ENCODE measurements at places on chromosomes 1 and 21.

DNA sequence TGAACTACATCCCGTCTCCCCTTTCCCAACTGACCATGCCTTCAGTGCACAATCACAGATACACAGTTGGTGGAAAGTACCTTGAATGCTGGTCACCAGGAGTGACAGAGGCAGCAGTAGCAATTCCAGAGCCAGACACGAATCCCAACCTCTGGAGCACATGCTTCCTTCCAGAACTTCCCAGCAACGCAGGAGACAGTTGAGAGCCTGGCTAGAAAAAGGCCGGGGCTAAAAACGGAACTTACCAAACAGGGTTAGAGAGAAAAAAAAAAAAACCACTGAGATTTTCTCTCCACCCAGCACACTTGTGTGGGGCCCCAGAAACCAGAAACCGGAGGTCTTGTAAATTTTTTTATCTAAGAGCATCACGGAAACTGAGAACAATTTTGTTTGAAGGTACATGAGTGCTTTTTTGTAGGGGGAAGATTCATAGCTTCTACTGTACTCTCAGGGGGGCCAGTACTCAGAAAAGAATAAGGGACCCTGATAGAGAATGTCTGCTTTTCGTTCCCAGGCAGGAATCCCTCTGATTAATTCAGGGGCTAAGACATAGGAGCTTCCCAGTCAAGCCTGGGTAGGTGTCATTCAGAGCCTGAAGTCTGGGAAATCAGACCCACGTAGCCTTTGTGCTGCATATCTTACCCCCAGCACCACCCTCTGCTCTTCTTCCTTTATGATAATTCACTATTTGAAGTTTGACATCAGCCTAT lies at the start of gene CD48:
Gene CD48 (minus strand): TSS at position 221 of the 710 bp plus-strand sequence. CDS start 59 bp downstream, at position 162.
- no peak for DNase-seq

DNA sequence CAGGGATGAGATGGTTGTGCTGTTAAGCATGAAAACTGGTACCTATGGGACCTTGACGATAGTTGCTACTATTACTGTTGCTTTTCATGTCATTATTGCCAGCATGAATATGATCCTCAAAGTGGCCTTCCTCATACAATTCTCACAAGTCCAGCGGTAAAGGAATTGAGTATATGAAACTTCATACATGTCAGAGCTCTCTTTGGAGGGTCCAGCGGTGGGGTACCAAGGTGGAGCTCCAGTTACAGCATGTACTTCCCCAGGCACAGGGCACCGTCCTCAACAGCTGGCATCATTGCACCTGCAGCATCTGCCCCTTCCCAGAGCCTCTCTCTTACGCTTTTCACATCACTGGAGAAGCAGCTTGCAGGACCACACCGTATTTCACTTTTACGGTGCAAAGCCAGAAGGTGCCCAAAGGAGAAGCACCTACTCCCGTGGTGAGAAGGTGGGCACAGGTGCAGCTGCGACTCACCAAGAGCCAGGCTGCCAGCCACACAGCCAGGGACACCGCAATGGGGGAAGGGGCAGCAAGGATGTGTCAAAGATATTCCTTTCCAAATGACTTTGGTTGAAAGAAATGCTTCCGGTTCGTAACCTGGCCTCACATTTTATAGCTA lies 166.4 kb upstream of the IRF2BP2 start:
- no peak for DNase-seq

DNA sequence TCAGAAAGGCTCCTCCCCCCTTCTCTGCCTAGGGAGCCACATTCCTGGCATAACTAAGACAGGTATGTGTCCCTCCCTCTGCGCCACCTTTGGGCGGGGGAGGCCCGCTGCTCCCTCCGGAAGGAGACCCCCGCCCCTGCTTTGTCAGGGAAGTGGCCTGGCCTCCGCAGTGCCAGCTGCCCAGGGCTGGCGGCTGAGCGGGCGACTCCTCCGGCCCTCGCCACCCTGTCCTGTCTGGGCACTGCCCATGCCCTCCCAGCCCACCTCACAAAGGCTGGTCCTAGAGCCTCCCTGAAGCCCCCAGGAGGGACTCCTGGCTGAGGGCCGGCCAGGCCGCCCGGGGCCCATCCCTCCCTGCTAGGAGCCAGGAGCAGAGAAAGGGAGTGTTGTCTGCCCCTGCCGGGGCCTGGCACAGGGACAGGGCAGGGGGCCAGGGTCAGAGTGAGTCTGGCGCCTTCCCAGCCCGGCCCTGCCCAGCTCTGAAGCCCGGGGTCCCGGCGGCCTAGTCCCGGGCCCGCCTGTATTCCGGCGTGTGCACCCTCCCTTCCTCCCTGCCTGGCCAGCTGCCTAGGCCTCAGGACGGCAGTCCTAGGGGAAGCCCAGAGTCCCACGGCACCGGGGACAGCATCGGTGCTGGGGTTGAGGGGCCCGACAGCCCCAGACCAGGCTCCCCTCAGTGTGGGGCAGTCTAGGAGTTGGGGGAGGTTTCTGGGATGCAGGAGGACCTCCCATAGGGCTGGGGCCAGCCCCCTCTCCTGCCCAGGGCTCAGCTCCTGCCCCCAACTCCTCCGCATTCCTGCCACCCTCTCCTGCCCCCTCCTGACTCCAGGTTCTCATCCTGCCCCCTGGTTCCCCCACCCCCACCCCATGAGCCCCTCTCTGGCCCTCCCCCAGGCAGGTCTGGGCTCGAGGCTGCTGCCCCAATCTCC lies 5.1 kb downstream of the AGRN start:
- DNase-seq: no peak

DNA sequence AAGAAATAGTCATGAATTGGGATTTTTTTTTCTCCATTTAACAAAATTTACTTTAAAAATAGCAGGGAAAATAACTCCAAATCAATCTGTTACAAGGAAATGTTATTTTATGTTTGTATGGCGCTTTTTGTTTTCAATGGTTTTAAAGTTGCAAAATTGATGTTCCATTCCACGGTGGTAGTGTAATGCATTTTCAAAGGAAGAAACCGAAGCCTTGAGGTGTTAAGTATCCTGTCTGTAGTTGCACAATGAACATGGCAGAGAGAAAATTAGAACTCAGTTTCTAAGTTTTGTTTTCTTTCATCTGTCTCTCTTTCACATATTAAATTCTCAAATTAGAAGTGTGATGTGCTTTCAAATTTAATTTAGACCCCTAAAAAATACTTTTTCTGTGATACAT lies 841.8 kb downstream of the USP25 start:
- DNase-seq: no peak

- DNase-seq: peak; percentile 53
These were observed at the start of gene LRRC7 for GRCh38 chr1:69567652-69568420. Gene LRRC7, plus strand, starts transcription at chr1:69567922. Its CDS starts 718 bp downstream, at chr1:69568640.

- DNase-seq: no peak
These were observed 366.2 kb upstream of the ADAMTS5 start for GRCh38 chr21:27333096-27333495.

DNA sequence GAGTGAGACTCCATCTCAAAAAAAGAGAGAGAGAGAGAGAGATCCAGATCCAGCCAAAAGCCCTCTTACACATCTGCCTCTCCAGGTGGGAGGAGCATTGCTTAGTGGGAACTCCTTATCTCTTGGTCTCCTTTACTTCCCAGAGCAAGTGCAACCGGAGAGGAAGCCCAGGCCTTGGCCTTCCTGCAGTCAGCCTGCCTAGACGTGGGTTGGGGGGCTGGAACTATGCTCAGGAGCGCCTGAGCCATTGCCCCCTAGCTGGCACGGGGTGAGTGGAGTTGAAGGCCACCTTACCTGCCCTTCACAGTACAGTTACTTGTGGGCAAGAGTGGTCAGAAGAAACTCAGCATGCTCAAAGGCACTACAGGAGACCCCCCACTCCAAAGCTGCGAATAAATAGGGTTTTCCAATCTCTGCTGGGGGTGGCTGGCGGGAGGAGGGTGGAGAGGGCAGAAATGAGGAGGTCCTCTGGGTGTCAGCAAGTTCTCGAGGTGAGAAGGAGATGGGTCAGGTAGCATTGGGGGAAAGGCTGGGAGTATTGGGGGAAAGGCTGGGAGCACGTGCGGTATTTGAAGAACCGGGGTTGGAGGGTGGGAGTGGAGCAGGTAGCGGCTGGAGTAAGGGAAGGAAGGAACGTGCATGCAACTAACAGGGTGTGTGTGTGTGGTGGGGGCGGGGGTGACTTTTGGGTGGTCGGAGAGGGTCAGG lies 4.7 kb upstream of the DMBX1 start:
- no peak for DNase-seq

GRCh38 chr1:37811027-37811655 lies 3.1 kb upstream of the YRDC start:
- DNase-seq: no peak

DNA sequence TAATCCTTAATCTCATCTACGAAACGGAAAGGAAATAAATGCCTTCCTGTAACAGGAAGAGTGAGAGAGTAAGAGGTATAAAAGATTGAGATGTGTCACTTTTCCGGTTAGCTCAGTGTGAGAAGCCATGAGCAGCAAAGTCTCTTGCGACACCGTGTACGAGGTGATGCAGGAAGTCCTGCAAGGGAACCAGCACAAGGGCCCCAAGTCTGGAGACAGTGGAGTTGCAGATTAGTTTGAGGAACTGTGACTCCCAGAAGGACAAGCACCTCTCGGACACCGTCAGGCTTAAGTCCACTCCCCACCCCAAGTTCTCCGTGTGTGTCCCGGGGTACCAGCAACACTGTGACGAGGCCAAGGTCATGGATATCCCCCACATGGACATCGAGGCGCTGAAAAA lies 592.3 kb upstream of the ADGRL2 start:
- DNase-seq: no peak

GRCh38 chr1:147515045-147515869 lies 26.0 kb upstream of the BCL9 start:
- DNase-seq: no peak

- DNase-seq: no peak
These were observed 5.5 kb downstream of the KLHDC7A start for GRCh38 chr1:18486195-18486594.

DNA sequence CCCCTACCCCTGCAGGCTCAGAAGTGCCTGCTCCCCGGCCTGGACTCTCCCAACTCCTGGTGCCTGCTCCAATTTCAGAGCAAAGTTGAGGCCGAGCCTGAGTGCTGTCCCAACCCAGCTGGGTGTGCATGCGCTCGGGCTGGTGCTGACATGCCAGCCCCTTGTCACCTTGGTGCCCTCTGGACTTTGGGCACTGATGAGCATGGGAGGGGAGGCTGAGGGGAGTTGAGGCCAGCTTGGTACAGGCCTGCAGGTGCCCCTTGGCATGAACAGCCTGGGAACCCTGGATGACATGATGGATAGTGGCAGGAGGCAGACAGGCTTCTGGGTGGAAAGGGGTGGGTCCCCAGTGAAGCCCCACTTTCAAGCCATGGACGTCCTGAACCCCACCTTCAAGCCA lies 366.1 kb upstream of the NEGR1 start:
- no peak for DNase-seq

DNA sequence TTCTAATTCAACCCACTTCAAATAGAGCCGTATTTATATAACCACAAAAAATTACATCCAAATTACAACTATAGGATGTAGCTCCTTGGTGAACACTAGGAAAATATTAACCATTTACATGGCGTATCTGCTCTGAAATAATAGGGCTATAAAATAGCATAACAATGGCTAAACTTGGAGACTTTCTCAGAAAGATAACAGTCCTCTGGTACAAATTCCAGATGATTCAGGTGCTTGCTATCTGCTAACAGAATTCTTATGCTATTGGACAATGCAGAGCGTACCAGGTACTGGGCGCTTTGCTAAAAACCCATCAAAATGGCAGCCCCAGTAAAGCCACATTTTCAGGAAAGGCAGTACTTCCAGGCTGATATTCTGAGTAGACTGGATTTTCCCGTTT lies 209.7 kb upstream of the C8B start:
- no peak for DNase-seq

GRCh38 chr1:22880174-22880601 lies 92.5 kb downstream of the LACTBL1 start:
- DNase-seq: no peak

- no peak for DNase-seq
These were observed 1.1 kb downstream of the IGFN1 start for GRCh38 chr1:201191653-201192260.

DNA sequence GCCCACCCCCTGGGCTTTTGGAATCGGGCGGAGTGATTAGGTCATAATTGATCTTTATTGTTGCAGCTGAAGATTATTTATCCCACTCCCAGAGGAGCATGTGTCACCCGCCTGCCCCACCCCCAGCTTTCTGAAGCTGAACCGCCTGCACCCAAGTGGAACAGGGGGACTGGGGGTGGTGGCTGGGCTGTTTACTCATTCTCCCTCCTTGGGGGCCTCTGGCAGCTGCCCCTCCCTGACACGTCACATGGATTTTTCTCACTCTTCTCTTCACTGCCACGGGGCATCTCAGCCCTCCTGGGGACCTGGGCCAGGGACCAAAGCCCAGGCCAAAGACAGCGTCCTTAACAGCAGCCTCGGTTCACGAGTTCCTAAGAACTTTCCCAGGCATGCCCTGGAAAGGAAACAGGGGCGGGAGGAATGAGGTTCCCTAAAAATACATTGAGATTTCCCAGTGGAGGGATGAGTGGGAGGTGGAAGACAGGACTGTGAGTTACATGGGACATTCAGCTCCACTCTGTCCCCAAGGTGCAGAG lies 31.6 kb upstream of the SOX13 start:
- DNase-seq: no peak

DNA sequence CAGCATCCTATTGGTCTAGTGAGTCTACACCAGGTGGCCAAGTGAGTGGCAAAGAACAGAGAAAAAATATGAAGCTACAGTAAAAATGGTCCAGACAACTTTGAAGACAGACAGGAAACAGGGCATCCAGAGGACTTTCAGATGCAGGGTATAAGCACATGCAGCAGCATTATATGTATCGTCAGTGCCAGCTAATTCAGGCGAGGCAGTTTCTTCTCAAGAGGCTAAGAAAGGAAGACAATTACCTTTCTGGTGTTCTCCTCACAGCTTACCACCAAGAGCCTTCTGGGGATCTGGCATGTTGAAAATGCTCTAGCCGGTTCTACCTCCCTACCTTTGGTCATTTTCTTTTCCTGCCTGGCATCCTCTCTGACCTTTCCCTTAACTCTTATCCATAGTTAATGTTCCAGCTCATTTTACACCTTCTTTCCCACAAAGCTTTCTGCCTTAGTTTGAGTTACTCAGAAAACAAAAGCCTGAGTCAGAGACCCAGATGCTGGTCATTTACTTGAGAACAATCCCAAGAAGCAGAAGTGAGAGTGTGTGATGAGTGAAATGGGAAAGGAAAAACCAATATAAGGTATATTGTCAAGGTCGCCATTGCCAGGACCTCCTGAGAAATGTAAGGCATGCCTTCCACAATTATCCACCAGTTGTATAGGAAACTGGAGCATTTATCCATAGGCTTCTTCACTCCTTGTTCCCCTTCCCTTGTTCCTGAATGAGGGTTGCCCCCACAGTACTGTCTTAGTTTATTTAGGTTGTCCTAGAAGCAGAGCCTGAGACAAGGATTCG lies 444.1 kb downstream of the PLPP3 start:
- DNase-seq: no peak

- DNase-seq: no peak
These were observed 97.0 kb upstream of the DPH5 start for GRCh38 chr1:101122452-101123166.
